ENCODE measurements at places on chromosomes 12 and 14. TPM values are rescaled to one million over a fixed set of nuclear protein-coding genes. Genes with fewer than 3 reads are reported as not detected.
A peak's percentile ranks its signal among the peaks of the same experiment; 100 is the strongest.

TMEM63C gene
- total RNA-seq, result 0.66 TPM

DNA sequence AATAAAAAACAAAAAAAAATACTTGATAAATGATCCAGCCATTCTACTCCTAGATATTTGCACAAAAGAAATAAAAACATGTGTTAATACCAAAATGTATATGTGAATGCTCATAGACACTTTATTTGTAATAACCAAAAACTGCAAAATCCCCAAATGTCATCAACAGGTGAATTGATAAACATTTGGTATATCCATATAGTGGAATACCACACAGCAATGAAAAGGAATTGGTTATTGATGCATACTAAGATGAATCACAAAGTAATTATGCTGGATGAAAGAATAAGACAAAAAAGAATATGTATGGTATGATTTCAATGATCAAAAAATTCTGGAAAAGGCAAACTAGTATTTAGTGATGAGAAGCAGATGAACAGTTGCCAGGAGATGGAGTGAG lies 124.7 kb upstream of the VASH1 start:
- no peak for DNase-seq
- H3K36me3 ChIP-seq, result no peaks in the 10 kb centered on the region
- H3K27ac ChIP-seq, result no peak overlapping the region
- H3K4me1 ChIP-seq, result no peaks in the 10 kb centered on the region
- H3K4me3 ChIP-seq, result no peak overlapping the region

- DNase-seq, result no peak
- no peak overlapping the region for H3K27ac ChIP-seq
- H3K36me3 ChIP-seq, result no peaks in the 10 kb centered on the region
- no peaks in the 10 kb centered on the region for H3K4me1 ChIP-seq
Observed at GRCh38 chr14:90093942-90094595, 32.3 kb downstream of the KCNK13 start.

DNA sequence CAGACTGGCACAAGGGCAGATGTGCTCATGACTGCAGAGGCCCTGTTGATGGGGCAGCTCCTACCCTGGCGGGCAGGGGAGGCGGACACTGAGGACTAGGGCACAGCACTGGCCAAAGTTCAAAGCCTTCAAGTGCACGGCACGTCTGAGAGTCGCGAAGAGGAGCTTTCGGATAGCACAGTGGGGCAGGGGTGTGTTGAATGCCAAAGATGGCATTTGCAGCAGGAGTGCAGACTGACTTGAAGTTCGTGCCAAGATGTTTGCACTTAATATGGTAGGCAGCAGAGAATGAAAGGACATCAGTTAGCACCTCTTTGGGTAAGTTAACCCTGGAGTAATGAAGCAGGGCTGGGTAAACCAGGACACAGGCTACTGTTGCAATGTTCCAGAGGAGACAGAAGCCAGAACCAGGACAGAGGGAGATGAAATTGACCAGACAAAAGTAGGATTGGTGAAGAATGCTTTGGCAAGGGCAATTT lies 6.7 kb upstream of the EML1 start:
- H3K4me1 ChIP-seq, result no peaks in the 10 kb centered on the region
- H3K36me3 ChIP-seq, result no peaks in the 10 kb centered on the region
- H3K27me3 ChIP-seq, result peaks cover 6% of the 10 kb centered on the region
- DNase-seq, result no peak
- no peak overlapping the region for H3K4me3 ChIP-seq
- H3K27ac ChIP-seq, result no peak overlapping the region

GRCh38 chr12:102394200-102394599 lies 86.2 kb downstream of the IGF1 start:
- H3K36me3 ChIP-seq, result no peaks in the 10 kb centered on the region
- H3K27me3 ChIP-seq, result peaks cover 3% of the 10 kb centered on the region
- H3K4me1 ChIP-seq, result no peaks in the 10 kb centered on the region

DNA sequence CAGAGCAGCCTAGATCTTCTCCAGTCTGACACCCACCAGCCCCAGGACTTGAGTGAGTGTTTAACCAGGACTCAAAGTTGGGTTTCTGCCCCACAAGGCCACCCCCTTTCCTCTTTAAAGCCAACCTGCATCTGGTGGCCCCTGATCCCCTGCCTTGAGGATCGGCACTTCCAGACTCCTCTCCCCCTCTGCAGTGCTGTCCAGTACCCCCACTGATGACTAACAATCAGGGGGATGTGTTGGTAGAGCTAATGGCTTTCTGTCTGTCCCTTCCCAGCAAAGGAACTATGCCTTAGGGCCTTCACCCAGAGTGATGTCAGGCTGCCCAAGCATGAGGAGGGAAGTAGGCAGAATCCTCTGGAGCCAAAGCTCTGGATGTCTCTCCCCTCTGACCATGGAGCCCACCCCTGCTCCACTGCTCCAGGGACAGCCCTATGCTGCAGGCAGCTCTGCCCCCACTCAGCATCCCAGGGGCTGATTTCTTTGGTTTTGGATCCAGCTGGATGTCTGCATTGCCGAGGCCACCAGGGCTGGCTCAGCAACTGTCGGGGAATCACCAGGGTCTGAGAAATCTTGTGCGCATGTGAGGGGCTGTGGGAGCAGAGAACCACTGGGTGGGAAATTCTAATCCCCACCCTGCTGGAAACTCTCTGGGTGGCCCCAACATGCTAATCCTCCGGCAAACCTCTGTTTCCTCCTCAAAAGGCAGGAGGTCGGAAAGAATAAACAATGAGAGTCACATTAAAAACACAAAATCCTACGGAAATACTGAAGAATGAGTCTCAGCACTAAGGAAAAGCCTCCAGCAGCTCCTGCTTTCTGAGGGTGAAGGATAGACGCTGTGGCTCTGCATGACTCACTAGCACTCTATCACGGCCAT lies 42.9 kb downstream of the DAD1 start:
- peaks cover 99% of the 10 kb centered on the region for H3K36me3 ChIP-seq
- H3K4me3 ChIP-seq, result peak overlapping the region; percentile 80
- no peaks in the 10 kb centered on the region for H3K27me3 ChIP-seq
- no peak for DNase-seq
- peak overlapping the region; percentile 96 for H3K27ac ChIP-seq
- H3K4me1 ChIP-seq, result peaks cover 52% of the 10 kb centered on the region

- H3K27ac ChIP-seq, result no peak overlapping the region
- H3K27me3 ChIP-seq, result no peaks in the 10 kb centered on the region
- no peak for DNase-seq
- H3K4me1 ChIP-seq, result peaks cover 2% of the 10 kb centered on the region
- H3K4me3 ChIP-seq, result no peak overlapping the region
- peaks cover 15% of the 10 kb centered on the region for H3K36me3 ChIP-seq
Observed at GRCh38 chr12:55875704-55876467, 33.1 kb upstream of the MMP19 start.

- H3K27ac ChIP-seq, result no peak overlapping the region
- no peaks in the 10 kb centered on the region for H3K27me3 ChIP-seq
- no peak overlapping the region for H3K4me3 ChIP-seq
- DNase-seq, result no peak
- no peaks in the 10 kb centered on the region for H3K36me3 ChIP-seq
Observed at GRCh38 chr12:26846416-26846815, 13.4 kb upstream of the ITPR2 start.

DNA sequence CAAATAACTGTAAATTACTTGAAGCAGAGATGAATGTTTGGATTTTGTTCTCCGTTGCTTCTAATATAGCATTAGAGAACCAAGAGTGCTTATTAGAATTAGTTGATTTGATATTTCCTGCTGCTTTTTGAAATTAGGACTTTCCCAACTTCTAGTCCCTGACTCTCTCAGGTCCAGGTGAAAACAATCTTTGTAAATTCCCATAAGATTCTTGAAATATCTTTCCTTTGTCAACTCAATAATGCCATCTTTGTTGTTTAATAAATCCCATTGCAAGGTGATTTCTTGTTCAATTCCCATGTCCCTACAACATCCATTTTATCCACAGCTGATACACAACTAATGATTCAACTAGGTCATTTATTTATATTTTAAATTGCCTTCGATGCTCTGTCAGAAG lies at the start of gene OR4K2:
Gene OR4K2 (plus strand): TSS at position 301 of the 400 bp plus-strand sequence. CDS start 1,126 bp downstream, outside the sequence.
- no peak within 1 kb of the TSS for H3K4me3 ChIP-seq
- peaks cover 1% of the 10 kb centered on the region for H3K27me3 ChIP-seq
- no peaks in the 10 kb centered on the region for H3K36me3 ChIP-seq
- H3K4me1 ChIP-seq, result no peaks in the 10 kb centered on the region

- DNase-seq, result no peak
- no peaks in the 10 kb centered on the region for H3K36me3 ChIP-seq
- H3K4me1 ChIP-seq, result peaks cover 36% of the 10 kb centered on the region
Observed at GRCh38 chr12:110590806-110591326, 7.7 kb upstream of the PPTC7 start.

DNA sequence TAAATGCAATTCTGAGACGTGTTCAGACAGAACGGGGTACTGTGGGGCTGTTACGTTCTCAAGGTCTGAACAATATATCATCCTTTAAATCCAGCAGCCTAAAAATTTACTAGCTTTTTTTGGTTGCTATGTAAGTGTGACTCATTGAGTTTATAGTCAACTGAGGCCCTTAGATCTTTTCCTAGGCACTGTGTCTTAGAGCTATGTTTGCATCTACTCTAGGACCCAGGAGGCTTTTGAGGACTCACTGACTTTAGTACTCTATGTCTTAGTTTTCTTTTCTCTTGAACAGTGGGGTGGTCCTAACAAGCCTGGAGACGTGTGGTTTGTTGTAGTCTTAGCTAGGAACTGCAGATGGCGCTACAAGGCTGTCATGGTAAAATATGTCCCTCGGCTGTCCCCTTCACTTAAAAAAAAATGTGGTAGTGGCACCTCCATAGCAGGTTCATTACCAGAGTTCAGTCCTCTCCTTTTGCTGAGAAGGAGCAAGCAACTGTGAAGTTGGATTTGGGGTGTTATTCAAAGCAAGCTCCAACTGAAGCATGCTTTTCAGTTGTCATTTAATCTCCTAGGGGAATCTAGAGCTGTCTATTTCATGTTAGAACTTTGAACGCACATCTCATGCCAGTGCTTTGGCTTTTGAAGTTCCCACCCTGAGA lies 8.7 kb upstream of the SPATS2 start:
- no peaks in the 10 kb centered on the region for H3K36me3 ChIP-seq
- peaks cover 15% of the 10 kb centered on the region for H3K27me3 ChIP-seq
- H3K4me1 ChIP-seq, result peaks cover 12% of the 10 kb centered on the region
- no peak overlapping the region for H3K4me3 ChIP-seq
